ENCODE measurements at places on chromosomes 16 and 17.

DNA sequence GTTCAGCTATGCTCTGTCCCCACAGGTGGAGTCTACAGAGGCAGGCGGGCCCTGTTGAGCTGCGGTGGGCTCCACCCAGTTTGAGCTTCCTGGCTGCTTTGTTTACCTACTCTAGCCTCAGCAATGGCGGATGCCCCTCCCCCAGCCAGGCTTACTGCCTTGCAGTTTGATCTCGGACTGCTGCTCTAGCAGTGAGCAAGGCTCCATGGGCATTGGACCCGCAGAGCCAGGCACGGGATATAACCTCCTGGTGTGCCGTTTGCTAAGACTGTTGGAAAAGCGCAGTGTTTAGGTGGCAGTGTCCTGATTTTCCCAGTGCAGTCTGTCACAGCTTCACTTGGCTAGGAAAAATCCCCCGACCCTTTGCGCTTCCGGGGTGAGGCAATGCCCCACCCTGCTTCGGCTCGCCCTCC, 89.1 kb downstream of the BCAS3 start:
- no peak for DNase-seq

- DNase-seq: no peak
These were observed 12.1 kb downstream of the ATP2C2 start for GRCh38 chr16:84380405-84380804.

GRCh38 chr17:69578385-69578936, 164.0 kb downstream of the MAP2K6 start:
- DNase-seq: no peak

GRCh38 chr16:81765111-81765919, 13.8 kb upstream of the PLCG2 start:
- DNase-seq: no peak

DNA sequence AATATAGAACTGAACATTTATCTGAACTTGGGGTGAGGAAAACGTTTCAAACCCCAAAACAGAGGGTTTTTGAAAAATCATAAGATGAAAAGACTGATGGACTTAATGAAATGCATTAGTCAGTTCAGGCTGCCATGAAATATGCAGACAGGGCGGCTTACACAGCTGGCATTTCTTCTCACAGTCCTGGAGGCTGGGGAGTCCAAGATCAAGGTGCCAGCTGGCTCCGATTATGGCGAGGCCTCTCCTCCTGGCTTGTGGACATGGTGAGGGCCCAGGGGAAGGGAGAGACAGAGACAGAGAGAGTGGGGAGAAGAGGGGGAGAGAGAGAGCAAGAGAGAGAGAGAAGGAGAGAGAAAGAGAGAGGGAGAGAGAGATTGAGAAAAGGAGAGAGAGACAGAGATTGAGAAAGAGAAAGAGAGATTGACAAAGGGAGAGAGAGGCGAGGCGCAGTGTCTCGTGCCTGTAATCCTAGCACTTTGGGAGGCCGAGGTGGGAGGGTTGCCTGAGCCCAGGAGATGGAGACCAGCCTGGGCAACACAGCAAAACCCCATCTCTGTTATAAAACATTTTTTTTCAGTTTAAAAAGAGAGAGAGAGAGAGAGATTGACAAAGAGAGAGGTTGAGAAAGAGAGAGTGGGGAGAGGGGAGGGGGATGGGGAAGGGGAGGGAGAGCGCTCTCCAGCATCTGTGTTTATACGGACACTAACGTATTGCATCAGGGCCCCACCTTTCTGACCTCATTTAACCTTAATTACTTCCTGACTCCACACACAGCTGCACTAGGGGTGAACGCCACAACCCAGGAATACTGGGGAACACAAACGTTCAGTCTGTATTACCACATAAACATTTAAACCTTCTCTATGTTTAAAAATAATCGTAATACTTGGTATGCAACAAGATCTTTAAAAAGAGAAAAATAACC, 24.6 kb upstream of the RPH3AL start:
- no peak for DNase-seq

DNA sequence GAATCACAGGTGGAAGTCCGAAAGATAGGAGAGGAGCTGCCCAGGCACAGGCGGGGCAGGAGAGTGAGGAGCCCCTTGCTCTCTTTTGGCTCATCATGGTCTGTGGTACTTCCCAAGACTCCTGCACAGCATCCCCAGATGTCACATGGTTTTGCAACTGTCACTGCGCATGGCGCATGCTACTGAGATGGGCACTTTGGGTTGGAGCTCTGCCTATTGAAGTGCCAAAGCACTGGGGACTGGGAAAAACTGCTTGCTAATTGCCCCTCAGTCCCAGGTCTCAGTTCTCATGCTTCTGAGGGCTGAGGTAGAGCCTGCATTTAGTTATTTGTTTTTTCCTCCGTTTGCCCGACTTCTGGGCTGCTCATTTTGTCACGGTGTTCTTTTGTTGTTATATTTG, 156.8 kb upstream of the CDH13 start:
- DNase-seq: no peak

Data from type B pancreatic cell (in vitro differentiated cells).